ENCODE measurements at places on chromosomes 1 and 21. TPM values are rescaled to one million over a fixed set of nuclear protein-coding genes. Genes with fewer than 3 reads are reported as not detected.

- no peaks in the 10 kb centered on the region for H3K27me3 ChIP-seq
- H3K4me1 ChIP-seq: peaks cover 4% of the 10 kb centered on the region
- no peak overlapping the region for H3K4me3 ChIP-seq
- peak; percentile 80 for DNase-seq
These were observed 22.9 kb upstream of the FAM20B start for GRCh38 chr1:179002552-179003345.

- H3K4me3 ChIP-seq: no peak overlapping the region
- H3K4me1 ChIP-seq: peaks cover 27% of the 10 kb centered on the region
- H3K27me3 ChIP-seq: no peaks in the 10 kb centered on the region
- DNase-seq: no peak
- peak overlapping the region; percentile 28 for H3K27ac ChIP-seq
These were observed 17.9 kb downstream of the PLXNA2 start for GRCh38 chr1:208225954-208226937.

DNA sequence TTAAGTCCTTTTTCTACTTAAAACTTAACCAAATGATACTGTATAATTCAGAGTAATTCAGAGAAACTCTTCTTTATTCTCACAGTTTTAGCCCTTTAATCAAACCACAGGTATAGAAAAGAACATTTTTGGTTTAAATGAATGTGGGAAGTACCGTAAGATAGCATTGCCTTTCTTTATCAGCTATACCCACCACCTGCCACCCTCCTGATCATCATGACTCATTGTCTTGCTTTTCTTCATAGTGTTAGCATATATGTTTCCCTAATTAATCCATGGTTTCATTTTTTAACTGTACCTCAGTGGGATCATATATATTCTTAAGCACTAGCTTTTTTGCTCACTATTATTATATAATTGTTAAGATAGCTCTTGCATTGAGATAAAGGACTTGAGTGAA, 27.5 kb upstream of the ANGPTL1 start:
- no peaks in the 10 kb centered on the region for H3K36me3 ChIP-seq
- no peak overlapping the region for H3K27ac ChIP-seq
- no peak for DNase-seq
- no peak overlapping the region for H3K4me3 ChIP-seq

- no peaks in the 10 kb centered on the region for H3K27me3 ChIP-seq
- H3K4me1 ChIP-seq: peaks cover 4% of the 10 kb centered on the region
- H3K27ac ChIP-seq: no peak overlapping the region
- no peaks in the 10 kb centered on the region for H3K36me3 ChIP-seq
These were observed 8.2 kb downstream of the HMCN1 start for GRCh38 chr1:185742403-185742802.

DNA sequence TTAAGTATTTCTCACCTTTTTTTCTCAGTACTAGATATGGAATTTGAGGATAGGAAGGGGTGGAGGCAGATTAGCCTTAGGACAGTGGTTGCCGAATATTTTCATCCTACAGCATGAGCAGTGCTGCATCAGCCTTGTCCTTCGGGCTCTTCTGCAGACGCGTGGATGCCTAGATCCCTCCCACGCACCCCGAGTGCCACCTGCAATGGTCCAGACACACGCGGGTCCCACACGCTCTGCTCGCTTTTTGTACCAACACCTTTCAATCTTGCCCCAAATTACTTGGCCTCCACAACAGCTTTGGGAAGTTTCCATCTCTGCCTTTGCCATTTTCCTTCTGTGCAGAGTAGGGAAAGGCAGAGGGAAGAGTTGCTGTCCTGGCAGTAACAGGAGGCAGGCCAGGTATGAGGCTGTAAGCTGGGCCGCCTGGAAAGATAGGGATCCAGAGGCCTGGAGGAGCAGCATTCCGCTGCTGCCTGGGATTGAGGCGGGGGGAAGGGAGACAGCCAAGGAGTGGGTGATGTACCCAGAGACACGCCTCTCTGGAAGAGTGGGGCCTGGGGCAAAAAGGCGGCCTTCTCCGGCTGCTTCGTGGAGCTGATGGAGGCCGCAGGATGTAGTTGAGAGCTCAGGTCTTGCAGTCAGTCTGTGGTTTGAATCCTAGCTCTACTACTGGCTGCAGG, 467.7 kb downstream of the KIF26B start:
- H3K27me3 ChIP-seq: peaks cover 25% of the 10 kb centered on the region
- no peaks in the 10 kb centered on the region for H3K36me3 ChIP-seq
- H3K27ac ChIP-seq: no peak overlapping the region
- no peak for DNase-seq

GRCh38 chr1:5478156-5478695, 514.0 kb downstream of the NPHP4 start:
- DNase-seq: no peak
- H3K36me3 ChIP-seq: peaks cover 5% of the 10 kb centered on the region
- no peak overlapping the region for H3K27ac ChIP-seq
- peaks cover 34% of the 10 kb centered on the region for H3K27me3 ChIP-seq

GRCh38 chr1:36542024-36542961, 59.6 kb upstream of the CSF3R start:
- no peak overlapping the region for H3K27ac ChIP-seq
- no peaks in the 10 kb centered on the region for H3K36me3 ChIP-seq
- no peak for DNase-seq
- H3K4me3 ChIP-seq: no peak overlapping the region
- no peaks in the 10 kb centered on the region for H3K4me1 ChIP-seq

DNA sequence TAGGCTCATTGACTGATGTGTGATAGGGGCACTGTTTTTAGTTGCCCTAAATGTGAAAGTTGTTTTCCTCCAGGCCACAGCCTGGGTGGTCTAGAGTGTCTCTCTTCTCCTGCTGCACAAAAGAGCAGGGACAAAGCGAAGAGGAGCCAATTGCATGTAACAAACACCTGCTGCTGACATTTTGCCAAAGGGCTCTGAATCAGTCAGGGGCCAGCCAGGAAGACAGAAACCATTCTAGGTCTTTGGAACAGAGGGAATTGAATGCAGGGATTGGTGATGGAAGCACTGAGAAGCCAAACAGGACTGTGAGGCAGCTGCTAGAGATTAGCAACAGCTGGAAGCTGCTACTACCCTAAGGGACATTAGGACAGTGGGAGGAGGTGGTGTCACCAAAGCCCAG, 185.3 kb upstream of the POU3F1 start:
- H3K27me3 ChIP-seq: peaks cover 40% of the 10 kb centered on the region
- no peak overlapping the region for H3K4me3 ChIP-seq

DNA sequence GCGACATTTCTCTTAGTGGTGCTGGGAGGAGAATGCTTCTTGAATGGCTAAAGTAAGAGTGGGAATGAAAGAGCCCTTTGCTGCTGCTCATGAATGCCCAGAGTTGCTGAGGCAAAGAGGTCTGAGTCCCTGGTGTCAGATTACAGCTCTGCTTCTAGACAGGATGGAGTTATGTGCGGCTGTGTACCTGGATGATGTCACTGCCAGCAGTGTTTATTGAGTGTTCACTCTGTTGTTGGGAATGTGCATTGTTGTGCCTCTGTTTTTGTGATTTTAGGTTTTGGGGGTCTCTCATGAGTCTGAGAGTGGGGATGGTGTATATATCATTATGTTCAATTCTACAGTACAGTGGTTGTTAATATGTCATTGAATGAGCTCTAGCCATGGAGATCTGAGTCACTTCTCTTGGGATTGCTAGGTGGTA, 2.7 kb downstream of the CDC14A start:
- no peaks in the 10 kb centered on the region for H3K36me3 ChIP-seq
- no peak overlapping the region for H3K4me3 ChIP-seq
- peak; percentile 64 for DNase-seq
- H3K4me1 ChIP-seq: peaks cover 22% of the 10 kb centered on the region
- no peak overlapping the region for H3K27ac ChIP-seq

DNA sequence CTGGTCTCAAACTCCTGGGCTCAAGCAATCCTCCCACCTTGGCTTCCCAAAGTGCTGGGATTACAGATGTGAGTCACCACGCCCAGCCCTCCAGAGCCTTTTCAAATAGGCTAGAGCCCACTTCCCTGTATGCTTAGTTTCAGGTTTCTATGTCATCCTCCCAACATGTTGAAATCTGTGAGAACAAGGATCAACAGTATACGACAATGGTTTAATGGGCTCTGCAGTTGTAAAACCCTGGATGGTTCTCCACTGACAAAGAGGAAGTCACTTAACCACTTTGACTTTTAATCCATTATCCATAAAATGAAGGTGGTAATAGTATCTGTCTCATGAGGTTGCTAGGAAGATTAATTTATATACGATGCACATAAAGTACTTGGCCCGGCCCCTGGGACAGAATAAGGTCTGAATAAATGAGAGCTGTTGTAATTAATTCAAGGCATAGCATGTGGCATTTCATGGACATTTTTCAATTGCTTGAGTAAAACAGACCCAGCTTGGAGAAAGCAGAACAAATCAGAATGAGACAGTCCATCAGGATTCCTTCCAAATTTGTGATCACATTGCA, 113.9 kb upstream of the ZNF648 start:
- peaks cover 40% of the 10 kb centered on the region for H3K4me1 ChIP-seq
- peak overlapping the region; percentile 74 for H3K27ac ChIP-seq
- peak; percentile 84 for DNase-seq
- no peaks in the 10 kb centered on the region for H3K36me3 ChIP-seq
- no peak overlapping the region for H3K4me3 ChIP-seq

CELA2B gene
- total RNA-seq: not detected

RNU1-4 gene
- 1,539 TPM for total RNA-seq

DSTYK gene
- 18.4 TPM for total RNA-seq
